T-helper 17 cell (primary cell): ENCODE measurements at places on chromosomes 5 and 9.

GRCh38 chr5:89556215-89556913 is 673.4 kb upstream of the MEF2C start:
- no peaks in the 10 kb centered on the region for H3K4me1 ChIP-seq
- no peak for DNase-seq
- H3K36me3 ChIP-seq: no peaks in the 10 kb centered on the region

- H3K4me3 ChIP-seq: no peak overlapping the region
- H3K4me1 ChIP-seq: no peaks in the 10 kb centered on the region
- peaks cover 29% of the 10 kb centered on the region for H3K27me3 ChIP-seq
- no peak for DNase-seq
These were observed 39.0 kb downstream of the PDE8B start for GRCh38 chr5:77249475-77249874.

DNA sequence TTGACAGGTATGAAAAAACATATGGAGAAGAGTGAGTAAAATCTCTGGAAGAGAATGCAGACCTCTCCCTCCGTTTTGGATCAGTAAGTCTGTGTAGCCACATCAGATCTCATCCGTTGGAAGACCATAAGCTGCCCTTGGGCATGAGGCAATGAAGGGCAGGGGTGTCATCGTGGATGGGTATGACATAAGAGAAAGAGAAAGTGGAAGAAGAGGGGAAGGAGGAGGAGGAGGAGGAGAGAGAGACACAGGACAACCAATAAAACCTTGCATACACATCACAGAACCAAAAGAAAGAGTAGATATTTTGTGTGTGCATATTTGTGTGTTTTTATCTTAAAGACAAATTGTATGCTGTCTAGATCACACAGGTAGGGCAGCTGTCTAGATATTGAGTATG is 50.7 kb downstream of the PRRC1 start:
- no peak for DNase-seq
- H3K36me3 ChIP-seq: peaks cover 2% of the 10 kb centered on the region
- H3K4me3 ChIP-seq: no peak overlapping the region
- H3K27me3 ChIP-seq: peaks cover 84% of the 10 kb centered on the region
- H3K27ac ChIP-seq: peak overlapping the region; percentile 83
- H3K4me1 ChIP-seq: peaks cover 13% of the 10 kb centered on the region

DNA sequence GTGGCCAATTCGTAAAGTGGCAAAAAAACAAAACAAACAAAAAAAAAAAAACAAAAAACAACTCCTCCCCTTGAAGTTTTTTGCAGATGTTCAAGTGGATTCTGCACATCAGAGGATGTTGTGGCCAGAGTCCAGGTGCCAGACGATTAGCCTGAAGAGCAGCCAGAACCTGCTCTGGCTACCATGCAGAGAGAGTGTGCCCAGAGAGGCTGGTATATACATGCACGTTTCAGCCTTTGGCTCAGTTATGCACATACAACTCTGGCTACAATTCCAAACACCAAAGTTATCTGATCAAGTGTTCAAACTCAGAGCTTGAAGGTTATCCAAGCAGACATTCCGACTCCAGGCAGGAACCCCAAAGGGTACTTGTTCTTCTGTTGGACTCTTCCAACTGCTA is 34.7 kb downstream of the GGTA1 start:
- H3K27ac ChIP-seq: no peak overlapping the region
- no peak for DNase-seq
- peaks cover under 1% of the 10 kb centered on the region for H3K36me3 ChIP-seq
- H3K4me3 ChIP-seq: no peak overlapping the region
- H3K27me3 ChIP-seq: peaks cover 51% of the 10 kb centered on the region

GRCh38 chr5:168578006-168578405 is 1.2 kb downstream of the PANK3 start:
- no peak for DNase-seq
- H3K4me1 ChIP-seq: peaks cover 25% of the 10 kb centered on the region
- H3K27ac ChIP-seq: peak overlapping the region; percentile 79
- H3K4me3 ChIP-seq: peak overlapping the region; percentile 89
- no peaks in the 10 kb centered on the region for H3K36me3 ChIP-seq
- no peaks in the 10 kb centered on the region for H3K27me3 ChIP-seq

- no peak for DNase-seq
- H3K4me3 ChIP-seq: no peak overlapping the region
- H3K4me1 ChIP-seq: no peaks in the 10 kb centered on the region
- peaks cover 15% of the 10 kb centered on the region for H3K27me3 ChIP-seq
- H3K36me3 ChIP-seq: no peaks in the 10 kb centered on the region
- no peak overlapping the region for H3K27ac ChIP-seq
These were observed 85.7 kb upstream of the NTRK2 start for GRCh38 chr9:84583866-84584265.

- peaks cover 6% of the 10 kb centered on the region for H3K27me3 ChIP-seq
- DNase-seq: no peak
- H3K27ac ChIP-seq: no peak overlapping the region
- H3K4me1 ChIP-seq: peaks cover 3% of the 10 kb centered on the region
These were observed 227.3 kb upstream of the DAPK1 start for GRCh38 chr9:87270221-87270847.

DNA sequence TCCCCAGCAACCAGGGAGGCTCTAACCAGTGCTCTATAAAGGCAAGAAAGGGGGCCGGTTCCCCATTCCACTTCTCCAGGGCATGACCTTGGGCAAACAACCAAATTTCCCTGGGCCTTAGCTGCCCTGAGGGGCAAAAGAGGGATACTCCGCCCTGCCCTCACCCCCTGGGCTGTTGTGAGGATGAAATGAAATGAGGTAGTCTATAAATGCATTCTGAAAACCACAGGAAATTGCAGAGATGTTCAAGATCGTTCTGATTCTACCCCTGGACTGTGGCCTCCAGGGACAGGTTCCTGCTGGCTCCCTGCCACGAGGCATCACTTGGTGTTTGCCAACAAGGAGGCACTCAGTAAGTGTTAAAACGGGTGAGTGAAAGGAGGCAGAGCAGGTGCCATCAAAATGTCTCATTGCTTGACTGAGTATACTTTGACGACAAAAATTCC is 5.7 kb downstream of the RAPGEF1 start:
- H3K36me3 ChIP-seq: peaks cover 2% of the 10 kb centered on the region
- peak overlapping the region; percentile 94 for H3K4me3 ChIP-seq
- no peaks in the 10 kb centered on the region for H3K27me3 ChIP-seq
- DNase-seq: no peak

- no peak overlapping the region for H3K27ac ChIP-seq
- no peak overlapping the region for H3K4me3 ChIP-seq
These were observed 779.0 kb upstream of the CTNND2 start for GRCh38 chr5:12683249-12683648.

DNA sequence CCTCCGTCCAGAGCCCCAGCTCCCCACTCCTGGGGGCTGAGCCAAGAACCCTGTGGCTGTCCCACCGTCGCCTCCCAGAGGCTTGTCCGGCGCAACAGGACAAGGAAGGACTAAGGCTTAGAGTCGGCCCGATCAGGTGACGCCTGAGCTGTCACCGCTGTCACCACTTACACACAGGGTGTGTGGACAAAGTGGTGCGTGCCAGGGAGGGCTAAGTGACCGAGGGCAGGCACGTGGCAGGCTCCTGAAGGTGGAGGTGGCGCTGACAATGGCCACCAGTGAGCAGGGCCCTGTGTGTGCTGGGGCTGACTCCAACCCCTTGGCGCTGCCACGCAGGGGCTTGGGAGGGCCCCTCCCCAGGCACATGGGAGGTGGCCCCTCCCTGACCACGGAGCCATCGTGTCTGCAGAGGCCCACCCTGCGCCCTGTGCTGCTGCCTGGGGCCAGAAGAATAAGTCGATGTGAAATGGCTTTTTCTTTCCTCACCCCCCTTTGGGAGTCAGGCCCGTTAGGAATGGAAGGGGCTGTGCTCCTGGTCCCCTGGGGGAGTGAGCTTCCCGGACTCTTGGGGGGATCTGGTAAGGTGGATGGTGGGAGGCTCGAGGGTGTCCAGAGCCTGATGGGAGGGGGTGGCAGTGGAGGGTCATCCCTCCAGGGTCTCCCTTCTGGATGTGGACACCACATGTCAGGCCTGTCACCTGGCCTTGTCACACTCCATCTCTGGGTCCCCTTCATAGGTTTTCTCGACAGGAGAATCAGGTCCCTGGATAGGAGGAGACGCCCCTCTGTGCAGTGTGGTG is 2.6 kb upstream of the GPSM1 start:
- no peaks in the 10 kb centered on the region for H3K36me3 ChIP-seq
- no peaks in the 10 kb centered on the region for H3K27me3 ChIP-seq
- H3K4me1 ChIP-seq: peaks cover 2% of the 10 kb centered on the region
- H3K4me3 ChIP-seq: no peak overlapping the region
- H3K27ac ChIP-seq: no peak overlapping the region
- DNase-seq: no peak

- H3K4me3 ChIP-seq: no peak overlapping the region
- no peaks in the 10 kb centered on the region for H3K4me1 ChIP-seq
- no peak overlapping the region for H3K27ac ChIP-seq
- H3K36me3 ChIP-seq: no peaks in the 10 kb centered on the region
These were observed 5.2 kb upstream of the FCN1 start for GRCh38 chr9:134922932-134923240.

DNA sequence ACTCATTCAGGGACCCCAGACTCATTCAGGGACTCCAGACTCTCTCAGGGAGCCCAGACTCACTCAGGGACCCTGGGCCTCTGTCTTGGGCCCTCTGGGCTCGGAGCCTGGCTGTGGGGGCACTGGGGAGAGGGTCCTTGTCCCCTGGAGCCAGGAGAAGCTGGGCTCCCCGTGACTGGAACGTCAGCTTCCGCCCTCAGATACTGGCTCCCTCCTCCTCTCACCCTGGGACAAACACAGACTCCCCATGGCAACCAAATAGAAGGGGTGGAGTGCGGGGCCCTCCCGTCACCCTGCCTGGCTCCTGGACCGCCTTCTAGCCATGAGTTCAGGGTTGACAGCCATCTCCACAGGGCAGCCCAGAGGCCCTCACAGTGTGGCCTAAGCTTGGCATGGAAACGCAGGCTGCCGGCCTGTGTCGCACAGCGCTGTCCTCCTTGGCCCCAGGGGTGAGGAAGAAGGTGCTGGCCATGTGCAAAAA is 27.6 kb downstream of the ZDHHC11B start:
- H3K27me3 ChIP-seq: no peaks in the 10 kb centered on the region
- peak overlapping the region; percentile 66 for H3K4me3 ChIP-seq
- no peak for DNase-seq

GRCh38 chr5:159249158-159249557 is 13.9 kb upstream of the UBLCP1 start:
- H3K4me3 ChIP-seq: no peak overlapping the region
- H3K27me3 ChIP-seq: peaks cover 36% of the 10 kb centered on the region
- no peaks in the 10 kb centered on the region for H3K36me3 ChIP-seq
- H3K4me1 ChIP-seq: no peaks in the 10 kb centered on the region
- no peak for DNase-seq
- H3K27ac ChIP-seq: no peak overlapping the region

DNA sequence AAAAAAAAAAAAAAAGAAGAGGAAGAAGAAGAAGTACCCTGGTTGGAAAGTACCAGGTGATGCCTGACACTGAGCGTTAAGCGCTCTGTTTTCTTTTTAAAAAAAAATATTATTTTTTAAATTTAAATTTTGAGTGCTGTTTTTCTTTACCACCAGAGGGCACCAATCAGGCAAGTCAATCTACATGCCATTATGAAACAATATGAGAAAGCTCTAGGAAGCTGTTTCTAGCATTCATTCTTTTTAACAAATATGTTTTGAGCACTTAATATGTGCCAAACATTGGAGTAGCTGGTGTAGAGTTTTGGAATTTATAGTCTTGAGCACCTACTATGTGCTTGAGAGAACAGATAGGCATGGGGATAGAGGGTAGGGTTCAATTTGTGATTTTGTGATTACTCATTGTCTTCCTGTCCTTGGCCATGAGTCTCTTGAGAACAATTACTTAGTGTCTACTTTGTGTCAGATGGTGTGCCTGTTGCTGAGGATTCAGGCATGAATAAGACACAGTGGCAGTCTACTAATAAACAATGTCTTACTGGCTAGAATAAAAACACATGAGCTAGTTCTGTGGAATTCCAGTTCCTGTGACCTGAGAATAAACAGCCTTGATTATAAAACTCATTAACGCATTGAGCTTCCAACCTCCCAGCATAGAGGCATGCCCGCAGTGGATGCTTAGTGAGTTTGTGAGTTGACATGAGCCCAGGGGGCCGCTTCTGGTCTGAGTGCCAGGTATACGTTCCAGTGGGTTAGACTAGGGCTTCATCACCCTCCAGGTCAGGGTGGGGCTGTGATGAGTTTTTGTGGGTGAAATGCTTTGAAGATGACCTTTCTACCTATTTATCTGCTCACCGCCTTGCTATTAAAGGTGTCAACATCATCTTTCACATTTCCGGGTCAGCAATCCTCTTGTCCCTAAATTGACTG is 3.0 kb upstream of the UBE2R2 start:
- peak overlapping the region; percentile 93 for H3K27ac ChIP-seq
- peaks cover 5% of the 10 kb centered on the region for H3K36me3 ChIP-seq
- no peak for DNase-seq

DNA sequence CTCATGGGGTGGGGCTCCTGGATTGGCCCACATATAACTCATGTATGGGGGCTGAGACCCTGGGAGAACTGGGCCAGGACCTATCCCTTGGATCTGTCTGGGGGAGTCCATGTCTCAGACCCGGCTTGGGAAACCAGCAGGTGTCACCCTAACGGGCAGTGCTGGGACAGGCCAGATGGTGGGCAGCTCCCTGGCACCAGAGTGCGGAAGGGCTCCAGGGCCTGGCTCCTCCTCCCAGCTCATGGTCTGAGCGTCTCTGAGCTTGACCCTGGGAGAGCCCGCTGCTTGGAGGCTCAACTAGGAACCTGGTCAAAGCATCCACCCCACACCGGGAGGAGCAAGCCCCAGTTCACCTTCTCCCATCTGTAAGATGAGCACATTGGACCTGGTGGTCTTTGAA is 15.5 kb upstream of the NCS1 start:
- H3K4me3 ChIP-seq: no peak overlapping the region
- no peaks in the 10 kb centered on the region for H3K36me3 ChIP-seq
- H3K27ac ChIP-seq: no peak overlapping the region
- no peaks in the 10 kb centered on the region for H3K4me1 ChIP-seq
- DNase-seq: no peak
- H3K27me3 ChIP-seq: peaks cover 5% of the 10 kb centered on the region

- H3K4me1 ChIP-seq: peaks cover 47% of the 10 kb centered on the region
- no peak overlapping the region for H3K4me3 ChIP-seq
- H3K27me3 ChIP-seq: no peaks in the 10 kb centered on the region
These were observed 6.2 kb downstream of the ETF1 start for GRCh38 chr5:138536665-138537315.

- peaks cover 12% of the 10 kb centered on the region for H3K4me1 ChIP-seq
- DNase-seq: peak; percentile 52
- no peak overlapping the region for H3K4me3 ChIP-seq
- H3K27ac ChIP-seq: no peak overlapping the region
- H3K36me3 ChIP-seq: peaks cover 4% of the 10 kb centered on the region
These were observed 15.9 kb downstream of the EXD3 start for GRCh38 chr9:137406876-137407589.
